SIG-M5 (cell line): ENCODE measurements at places on chromosomes 2 and 18.

DNA sequence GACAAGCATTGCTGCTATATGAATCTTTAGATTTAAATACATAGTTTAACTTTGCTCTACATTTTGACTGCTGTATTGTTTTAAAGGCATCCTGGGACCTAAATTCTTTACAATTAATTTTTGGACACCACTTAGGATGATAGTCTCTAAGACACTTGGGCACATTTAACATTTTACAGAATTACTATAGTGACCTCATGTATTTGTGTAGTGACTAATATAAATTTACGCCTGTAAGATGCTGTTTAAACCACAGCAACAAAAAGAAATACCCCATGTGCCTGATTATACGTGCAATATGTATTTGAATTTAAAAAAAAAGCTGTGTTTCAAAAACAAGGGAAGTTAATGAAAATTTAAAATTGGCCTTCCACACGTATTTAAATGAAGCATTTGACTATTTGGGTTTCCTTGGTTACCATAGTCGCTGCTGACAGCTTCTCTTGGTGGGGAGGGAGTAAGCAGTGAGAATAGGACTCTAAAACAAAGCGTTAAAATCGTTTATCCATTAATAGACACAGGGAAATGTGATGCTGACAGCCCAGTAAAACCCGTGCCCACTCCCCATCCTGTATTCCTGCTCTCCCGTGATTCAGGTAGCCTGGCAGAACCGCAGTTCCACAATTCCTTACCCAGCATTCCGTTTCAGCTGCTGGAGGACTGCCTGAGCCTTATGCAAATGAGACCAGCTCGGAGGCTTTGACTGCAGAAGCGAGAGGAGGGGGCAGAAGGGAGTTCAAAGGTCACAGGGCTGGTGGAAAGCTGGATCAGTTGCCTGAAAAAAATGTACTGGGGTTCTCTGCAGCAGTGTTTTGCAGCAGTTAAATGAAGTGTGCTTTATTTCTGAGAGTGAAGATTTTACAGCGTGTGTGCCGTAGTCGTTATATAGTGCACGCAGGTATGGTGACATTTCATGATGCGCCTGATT is 104.3 kb downstream of the CSRNP3 start:
- DNase-seq: no peak

DNA sequence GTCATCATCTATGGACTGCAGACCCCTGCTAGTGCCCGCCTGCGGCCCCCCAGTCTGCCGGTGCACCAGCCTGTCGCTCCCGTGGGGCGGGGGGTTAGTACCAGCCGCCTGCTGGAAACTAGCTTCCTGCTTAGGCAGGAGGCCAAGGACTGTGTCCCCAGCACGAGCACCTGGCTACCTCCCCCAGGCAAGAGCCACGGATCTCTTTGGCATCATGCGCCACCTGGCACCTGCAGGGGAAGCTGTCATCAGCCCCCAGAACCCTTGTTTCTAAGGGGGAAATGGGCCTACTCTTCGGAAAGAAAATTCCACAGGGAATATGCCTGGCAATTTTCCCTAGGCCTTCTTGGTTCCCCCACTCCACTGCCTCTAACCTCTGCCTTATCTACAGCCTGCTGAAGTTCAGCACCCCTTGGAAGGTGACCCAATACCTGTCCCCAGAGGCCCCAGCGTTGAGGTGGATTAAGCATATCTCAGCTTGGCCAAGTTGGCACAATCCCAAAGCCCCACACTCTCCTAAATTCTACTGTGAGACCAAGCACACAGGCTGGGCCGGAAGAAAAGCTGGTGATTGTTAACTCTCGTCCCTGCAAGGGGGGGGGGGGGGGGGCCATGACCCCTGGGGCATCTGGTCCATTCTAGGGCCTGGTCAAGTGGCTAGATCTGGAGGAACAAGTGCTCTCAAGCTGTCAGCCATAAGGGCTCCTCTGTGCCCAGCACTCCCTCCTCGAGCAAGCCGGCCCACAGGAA is 62.0 kb upstream of the POMC start:
- DNase-seq: no peak

GRCh38 chr2:168565512-168565911 is 109.4 kb downstream of the CERS6 start:
- no peak for DNase-seq

GRCh38 chr18:2982452-2983269 is 30.3 kb downstream of the LPIN2 start:
- no peak for DNase-seq

DNA sequence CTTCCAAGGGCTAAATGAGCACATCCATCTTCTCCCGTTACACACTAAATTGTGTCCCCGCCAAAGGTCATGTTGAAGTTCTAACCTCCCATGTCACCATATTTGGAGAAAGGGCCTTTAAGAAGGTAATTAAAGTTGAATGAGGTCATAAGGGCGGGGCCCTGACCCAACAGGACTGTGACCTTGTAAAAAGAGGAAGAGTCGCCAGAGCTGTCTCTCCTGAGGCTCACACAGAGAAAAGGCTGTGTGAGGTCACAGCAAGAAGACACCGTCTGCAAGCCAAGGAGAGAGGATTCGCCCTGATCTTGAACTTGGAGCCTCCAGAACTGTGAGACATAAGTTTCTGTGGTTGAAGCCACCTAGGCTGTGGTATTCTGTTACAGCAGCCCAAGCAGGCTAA is 24.1 kb downstream of the TRABD2A start:
- no peak for DNase-seq

GRCh38 chr2:54768772-54769428 is 45.4 kb downstream of the EML6 start:
- DNase-seq: no peak

DNA sequence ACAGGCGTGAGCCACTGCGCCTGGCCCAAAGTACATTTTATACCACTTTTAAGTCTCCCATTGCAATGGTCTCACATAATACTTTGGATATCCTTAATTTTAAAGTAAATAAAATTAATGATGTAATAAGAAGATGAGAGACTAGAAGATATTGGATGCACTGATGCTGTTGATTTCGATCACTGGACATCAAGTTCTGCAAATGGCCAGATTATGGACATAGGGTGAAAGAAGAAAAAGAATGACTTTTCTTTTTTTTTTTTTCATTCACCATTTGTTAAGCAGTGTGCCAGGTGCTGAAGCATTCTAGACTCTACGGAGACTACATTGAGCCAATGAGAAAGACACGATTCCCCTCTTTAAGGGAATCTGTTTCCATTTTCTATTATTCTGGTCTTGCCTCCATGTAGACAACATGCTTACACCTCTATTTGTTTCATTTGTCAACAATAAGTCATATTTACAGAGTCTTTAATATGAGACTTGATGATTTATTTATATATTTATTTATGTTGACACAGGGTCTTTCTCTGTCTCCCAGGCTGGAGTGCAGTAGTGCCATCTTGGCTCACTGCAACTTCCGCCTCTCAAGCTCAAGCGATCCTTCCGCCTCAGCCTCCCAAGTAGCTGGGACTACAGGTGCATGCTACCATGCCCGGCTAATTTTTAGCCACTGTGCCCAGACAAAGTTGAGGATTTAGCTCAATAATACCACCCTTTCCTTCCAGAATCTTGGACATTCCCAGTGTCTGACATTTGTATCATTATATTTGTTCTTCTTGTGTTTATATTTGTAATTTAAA is 23.7 kb downstream of the FN1 start:
- no peak for DNase-seq

DNA sequence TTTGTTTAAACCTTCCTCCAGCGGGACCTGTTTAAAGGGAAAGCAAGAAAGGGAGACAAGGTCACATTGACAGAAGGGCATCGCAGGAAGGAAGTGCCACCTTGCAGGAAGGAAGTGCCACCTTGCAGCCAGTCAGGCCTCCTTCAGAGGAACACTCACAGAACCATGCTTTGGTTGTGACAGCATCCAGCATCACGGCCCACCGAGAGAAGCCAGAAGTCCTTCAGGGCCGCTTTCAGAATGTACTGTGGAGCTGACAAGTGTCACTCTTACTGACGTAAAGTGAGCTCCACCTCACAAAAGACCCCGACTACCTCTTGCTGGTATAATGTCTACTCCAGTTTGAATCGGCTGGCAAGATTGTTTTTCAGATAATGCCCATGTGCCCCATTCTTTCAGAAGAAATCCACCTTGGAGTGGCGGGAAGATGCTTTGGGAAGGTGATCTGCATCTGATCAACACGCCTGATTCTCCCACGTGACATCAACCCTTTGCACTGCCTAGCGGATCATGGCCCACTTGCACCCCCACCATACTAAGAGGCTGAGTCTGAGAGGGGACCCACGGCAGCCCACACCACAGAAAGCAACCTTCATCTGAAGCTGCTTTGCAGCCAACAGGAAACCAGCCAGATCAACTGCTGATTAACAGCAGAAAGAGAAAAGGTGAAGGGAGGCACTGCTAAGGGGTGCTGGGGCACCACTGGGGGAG is 99.8 kb downstream of the UXS1 start:
- no peak for DNase-seq

GRCh38 chr18:3611313-3612090 is 161.5 kb downstream of the TGIF1 start:
- DNase-seq: no peak

DNA sequence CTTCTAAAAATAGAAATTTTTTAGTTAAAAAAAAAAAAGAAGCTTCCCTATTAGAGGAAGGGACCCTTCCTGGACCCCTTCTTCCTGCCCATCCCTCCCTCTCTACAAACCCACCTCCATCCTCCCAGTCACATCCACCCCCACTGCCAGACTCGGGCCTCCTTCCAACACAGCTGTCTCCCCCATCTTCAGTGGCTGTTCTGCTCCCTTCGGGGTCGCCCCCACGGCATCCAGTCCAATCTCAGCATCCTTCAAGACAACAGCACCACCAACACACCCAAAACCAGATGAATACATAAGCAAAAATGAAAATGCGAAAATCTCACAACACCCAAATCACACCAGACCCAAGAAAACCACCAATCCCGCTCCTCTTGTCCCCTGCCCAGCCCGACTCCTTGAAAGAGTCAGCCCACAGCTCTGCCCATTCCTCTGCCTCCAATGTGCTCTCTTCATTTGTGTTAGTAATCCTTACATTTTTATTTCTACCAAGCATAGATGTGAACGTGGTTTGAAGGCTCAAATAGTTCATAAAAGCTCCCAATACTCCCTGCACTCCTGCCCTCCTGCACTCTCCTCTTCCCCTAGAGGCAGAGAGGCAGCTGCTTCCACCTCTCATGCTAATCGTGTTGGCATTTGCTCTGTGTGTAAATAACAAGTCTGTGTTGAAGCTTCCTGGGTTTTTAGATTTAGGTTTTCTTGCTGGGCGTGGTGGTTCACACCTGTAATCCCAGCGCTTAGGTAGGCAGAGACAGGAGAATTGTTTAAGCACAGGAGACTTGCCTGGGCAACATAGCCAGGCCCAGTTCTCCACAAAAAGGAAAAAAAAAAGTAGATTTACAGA is 37.0 kb downstream of the MAL start:
- no peak for DNase-seq
